ENCODE measurements at places on chromosomes 2 and 18.

GRCh38 chr2:38692636-38693318 lies 26.9 kb downstream of the GALM start:
- no peak for DNase-seq

GRCh38 chr2:241465543-241465942 lies 42.8 kb downstream of the STK25 start:
- no peak for DNase-seq

GRCh38 chr2:46909771-46910419 lies 5.7 kb downstream of the MCFD2 start:
- DNase-seq: no peak

DNA sequence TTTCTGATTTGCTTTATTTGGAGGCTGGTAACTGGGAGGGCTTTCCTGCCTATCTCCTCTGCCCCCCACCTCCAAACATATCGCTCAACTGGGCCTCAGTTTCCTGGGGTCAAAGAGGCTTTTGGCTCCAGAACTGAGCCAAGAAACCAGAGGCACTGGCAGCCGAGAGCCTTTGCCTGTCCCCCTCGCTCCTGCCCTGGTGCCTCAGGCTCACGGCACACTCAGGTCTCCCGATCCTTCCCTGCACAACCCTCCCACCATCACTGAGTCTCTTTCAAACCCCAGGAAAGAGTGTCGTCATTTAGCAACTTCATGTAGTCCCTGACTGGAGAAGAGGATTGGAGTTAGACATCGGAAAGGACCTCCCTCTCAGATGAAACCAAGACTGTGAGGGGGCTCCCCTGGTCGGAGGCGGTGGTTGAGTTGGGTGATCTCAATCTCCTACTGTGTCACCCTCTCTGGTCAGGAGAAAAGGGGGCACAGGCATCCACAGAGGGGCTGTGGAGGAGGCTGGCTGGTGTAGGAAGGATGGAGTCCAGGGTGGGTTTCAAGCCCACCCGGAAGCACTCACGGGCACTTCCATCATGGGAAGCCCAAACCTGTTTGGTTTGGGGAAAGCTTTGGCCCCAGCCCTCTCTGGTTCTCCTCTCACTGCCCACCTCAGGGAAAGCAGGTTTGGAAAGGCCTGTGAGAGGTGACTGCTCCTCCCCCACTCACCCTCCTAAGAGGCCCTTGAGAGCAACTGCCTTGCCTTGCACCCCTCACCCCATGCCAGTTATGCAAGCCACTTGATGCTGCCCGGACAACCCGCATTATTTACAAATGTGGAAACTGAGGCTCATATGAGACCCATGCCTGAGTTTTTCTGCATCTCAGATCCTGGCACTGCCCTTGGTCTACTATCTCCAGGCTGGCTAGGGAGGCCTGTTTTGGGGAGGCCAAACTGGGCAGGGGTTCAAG lies 62.3 kb downstream of the TNS1 start:
- no peak for DNase-seq

DNA sequence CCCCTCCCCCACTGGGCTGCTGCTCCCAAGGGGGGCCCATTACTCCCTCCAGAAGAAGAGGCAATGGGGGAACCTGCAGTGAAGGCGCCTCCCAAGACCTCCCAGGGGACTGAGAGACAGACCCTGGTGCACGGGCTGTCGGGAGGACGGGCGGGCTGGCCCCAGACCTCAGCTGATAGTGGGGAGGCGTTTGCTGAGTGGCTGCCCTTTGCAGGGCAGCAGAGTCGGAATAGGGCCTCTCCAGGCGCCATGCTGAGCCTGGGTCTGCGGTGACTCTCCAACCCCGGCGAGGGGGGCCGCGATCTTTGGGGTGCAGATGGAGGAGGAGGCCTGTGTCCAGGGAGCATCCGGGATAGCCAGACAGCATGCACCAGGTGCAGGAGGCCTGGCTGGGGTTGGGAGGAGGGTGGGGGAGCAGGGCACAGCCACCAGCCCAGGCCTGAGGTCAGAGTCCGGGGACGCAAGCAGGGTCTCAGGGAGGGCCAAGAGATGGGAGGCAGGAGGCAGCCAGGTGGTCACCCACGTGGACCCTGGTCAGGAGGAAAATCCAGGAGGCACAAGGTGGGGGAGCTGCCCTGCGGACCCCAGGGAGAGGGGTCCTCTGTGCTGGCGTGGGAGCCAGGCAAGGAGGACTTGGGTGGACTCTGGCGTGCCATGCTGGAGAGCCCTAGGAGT lies 11.0 kb downstream of the CROCC2 start:
- DNase-seq: no peak

DNA sequence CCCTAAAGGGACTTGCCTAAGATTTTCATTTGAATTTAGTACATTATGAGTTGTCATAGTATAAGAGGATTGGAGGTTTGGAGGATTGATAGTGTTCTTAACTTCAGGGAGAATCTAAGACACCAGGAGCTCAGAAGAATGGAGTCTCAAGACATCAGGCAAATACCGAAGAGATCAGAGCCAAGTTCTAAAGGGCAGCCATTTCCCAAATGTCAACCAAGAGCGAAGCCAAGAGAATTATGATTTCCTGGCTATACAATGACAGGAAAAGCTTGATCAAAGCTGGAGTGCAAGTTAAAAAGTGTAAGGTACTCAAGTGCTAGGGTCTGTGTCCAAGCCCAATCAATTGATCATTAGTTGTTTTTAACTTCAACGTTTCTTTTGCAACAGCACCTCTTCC lies 283.0 kb upstream of the FN1 start:
- no peak for DNase-seq

DNA sequence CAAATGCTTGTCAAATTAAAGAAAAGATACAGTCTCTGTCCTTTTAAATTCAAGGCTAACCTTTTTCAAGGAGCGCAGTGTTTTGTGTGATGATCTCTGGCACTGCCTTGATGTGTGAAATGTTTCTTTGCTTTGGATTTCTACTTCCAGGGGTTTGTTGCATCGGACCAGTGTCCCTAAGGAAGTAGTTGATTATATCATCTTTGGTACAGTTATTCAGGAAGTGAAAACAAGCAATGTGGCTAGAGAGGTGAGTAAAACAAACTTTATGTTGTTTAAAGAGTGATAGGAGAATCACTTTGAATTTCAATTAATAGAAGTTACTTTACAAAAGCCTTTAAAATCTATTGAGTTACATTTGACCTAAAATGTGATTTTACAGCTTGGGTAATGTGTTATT lies 28.8 kb downstream of the HADHB start:
- DNase-seq: no peak

DNA sequence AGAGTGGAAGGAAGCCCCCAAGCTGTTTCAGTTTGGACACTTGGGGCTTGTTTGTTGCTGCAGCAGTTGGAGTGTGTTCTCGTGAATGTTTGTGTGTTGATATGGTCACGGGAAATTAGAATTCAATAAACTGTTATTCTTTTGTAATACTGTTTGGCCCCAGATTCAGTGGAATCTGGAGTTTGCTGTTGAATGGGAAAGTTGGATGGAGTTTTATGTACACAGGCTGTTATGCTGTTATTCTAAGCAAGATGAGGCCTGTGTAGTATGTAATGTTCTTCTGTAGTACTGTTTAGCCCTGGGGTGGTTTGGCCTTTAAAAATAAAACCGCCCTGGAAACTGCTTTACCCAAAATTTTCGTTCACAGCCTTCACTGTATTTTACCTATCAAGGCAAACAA lies 810.4 kb upstream of the HS6ST1 start:
- DNase-seq: no peak

DNA sequence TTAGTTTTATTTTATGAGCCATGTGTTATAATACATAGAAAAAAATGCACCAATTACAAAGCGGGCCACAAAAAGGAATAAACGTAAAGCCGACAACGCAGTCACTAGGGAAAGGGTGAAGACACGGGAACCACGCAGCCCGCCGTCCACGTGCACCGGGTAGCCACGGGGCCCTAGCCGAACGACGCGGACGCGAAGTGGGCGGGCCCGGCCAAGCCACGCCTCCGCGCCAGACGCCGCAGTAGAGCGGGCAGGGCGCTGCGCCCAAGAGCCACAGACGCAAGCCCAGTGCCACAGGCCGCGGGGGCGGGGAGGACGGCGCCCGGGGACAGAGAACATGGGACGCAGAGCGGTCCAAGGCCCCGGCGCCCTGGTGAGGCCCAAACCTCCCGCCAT lies at the start of gene DUSP28:
Gene DUSP28 (plus strand): TSS at position 274 of the 396 bp plus-strand sequence. CDS start 328 bp downstream, outside the sequence.
- DNase-seq: no peak

GRCh38 chr2:100983201-100983600 lies 18.9 kb upstream of the RPL31 start:
- DNase-seq: no peak

DNA sequence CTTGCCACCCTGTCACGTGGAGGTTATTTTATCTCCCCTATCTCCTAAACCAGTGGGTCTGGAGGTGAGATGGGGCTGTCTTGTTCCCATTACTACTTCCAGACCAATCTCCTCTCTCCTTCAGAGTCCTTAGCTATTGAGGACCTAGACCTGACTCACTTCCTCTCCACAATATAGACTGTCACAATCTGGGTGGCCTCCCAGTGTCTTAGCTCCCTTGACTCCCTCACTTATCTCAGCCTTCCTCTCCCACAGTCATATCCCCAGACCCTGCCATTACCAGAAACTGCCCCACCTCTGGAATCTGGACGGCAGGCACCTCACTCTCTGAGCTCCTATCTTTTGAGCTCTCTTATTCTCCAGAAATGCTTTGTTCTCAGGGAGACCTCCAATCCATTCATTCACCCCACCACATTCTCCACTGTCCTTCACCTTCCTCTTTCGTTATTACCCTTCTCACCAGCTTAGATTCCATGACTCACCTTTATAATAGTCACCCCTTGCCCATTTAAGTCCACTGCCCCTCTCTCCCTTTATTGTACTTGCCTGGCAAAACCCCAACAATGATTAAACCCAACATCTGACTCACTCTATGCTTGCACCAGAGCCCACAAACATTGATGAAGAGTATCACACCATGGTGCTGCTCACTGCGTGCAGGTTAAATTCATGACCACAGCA lies 23.3 kb upstream of the SIX3 start:
- DNase-seq: no peak

- DNase-seq: no peak
Observed at GRCh38 chr18:75638776-75639471, 211.4 kb upstream of the SMIM21 start.

GRCh38 chr2:1168846-1169245 lies 218.2 kb downstream of the SNTG2 start:
- DNase-seq: no peak

DNA sequence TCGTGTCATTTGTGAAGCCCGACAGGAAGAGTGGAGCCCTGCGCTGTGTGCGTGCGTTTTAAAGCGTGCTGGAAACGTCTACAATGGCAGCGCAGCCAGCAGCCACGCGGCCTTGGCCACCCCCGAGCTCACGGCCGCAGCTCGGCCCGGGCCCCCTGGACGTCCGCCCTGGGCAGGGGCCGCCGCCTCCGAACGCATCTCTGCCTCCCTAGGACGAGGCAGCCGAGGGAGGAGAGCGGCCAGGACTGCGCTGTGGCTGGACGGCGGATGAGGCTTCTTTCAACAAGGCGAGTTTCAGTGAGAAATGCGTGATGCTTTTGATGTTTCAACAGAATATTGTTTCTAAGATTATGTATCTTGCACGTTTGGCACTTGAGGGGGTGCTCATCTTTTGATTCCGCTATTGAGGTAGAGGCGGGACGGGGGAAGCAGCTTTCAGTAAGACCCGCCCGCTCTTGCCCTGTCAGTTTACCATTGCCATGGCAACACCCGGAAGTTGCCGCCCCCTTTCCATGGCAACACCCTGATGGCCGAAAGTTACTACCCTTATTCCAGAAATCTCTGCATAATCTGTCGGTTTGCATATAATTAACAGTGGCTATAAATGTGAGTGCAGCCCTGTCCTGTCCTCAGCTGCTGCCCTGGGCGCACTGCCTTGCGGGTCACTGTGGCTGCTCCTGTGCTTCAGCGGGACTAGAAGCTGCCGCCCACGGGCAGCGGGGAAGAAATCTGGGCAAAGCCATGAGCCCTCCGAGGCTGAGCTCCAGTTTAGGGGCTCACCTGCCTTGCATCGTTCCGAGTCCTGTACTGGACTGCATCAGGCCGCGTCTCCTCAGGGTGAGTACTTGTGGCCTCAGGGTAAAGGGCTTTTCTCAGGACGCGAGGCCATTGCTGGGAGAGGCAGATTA lies 38.6 kb downstream of the ADNP2 start:
- DNase-seq: no peak

DNA sequence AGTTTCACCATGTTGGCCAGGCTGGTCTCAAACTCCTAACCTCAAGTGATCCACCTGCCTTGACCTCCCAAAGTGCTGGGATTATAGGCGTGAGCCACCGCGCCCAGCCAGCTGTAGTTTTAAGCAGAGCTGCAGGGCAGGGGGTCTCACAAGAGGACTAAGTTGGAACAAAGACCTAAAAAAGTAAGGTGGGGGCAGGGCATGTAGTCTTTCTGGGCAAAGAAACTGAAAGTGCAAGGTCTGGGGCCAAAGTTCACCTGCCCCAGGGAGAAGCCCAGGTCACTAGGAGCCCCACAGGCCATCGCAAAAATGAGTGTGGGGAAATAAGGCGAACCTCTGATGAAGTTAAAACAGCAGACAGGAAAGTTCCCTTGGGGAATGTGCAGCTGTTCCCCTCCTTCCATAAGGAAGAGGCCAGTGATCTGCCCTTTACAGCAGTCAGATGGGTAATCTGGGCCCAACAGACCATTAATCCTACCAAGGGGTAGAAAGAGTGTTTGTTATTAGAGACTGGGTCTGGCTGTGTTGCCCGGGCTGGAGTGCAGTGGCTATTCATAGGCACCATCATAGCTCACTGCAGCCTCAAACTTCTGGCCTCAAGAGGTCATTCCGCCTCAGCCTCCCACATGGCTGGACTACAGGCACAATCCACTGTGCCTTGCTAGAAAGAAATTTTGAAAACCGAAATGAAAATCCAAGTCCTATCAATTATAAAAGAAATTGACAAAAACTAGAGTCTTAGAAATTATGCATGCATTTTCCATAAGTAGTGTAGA lies 2.8 kb downstream of the SCLY start:
- no peak for DNase-seq

DNA sequence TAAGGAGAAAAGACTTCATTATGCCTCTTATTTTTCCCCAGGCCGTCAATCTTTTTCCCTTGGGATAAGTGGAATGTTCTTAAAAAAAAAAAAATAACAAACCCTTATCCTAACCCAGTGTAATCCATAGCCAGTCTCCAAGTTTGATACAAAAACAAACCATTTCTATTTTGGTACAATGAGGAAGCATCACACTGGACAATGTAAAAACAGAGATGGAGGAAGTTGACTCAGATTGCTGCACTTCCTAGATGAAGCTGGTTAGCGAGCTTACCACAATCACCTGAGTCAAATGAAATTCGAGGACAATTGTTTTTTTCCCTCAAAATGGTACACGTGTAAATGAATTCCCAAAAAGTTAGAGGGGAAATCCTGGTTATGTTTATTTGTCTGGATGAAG lies 259.7 kb downstream of the TCF4 start:
- no peak for DNase-seq

GRCh38 chr2:199979832-199980628 lies 24.6 kb downstream of the MAIP1 start:
- DNase-seq: no peak

DNA sequence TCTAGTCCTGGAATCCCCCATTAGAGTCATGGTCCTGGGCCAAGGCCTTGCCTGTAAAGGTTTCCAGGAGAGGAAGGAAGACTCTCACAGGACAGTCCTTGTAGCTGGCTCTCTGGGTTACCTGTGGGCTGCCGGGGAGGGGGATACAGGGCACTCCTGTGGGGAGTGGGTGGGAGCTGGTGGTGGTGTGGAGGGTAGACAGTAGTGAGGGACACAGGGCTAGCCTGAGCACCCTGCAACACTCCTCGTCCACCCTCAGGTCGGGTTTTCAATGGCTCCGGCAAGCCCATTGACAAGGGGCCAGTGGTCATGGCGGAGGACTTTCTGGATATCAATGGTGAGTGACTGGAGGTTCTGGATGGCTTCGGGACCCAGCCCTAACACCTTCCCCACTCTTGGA lies 19.7 kb upstream of the ANKRD53 start:
- no peak for DNase-seq

GRCh38 chr2:137960223-137960622 lies 4.0 kb upstream of the HNMT start:
- no peak for DNase-seq
